ENCODE measurements at places on chromosomes 5 and 9. TPM values are rescaled to one million over a fixed set of nuclear protein-coding genes. Genes with fewer than 3 reads are reported as not detected.

DNA sequence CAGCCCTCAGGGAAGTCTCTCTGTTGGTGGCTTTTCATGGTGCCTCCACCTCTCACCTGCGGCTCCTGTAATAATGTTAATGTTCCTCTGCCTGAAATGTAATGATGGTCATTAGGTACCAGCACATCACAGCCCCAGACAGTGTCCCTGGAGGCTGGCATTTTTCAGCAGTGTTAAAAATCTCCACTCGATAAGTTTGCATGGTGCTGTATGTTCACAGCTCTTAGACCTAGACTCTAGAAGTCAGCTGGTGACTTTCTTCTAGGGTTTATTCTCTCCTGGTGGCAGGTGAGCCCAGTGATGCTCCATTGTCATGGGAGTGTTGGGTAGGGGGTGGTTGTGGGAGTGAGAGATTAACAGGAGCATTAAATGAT, 53.1 kb downstream of the GPR107 start:
- no peak for DNase-seq

The EPB41L4A gene
- 10.2 TPM for total RNA-seq

GRCh38 chr9:27428551-27428950, 95.5 kb upstream of the IFNK start:
- DNase-seq: no peak

DNA sequence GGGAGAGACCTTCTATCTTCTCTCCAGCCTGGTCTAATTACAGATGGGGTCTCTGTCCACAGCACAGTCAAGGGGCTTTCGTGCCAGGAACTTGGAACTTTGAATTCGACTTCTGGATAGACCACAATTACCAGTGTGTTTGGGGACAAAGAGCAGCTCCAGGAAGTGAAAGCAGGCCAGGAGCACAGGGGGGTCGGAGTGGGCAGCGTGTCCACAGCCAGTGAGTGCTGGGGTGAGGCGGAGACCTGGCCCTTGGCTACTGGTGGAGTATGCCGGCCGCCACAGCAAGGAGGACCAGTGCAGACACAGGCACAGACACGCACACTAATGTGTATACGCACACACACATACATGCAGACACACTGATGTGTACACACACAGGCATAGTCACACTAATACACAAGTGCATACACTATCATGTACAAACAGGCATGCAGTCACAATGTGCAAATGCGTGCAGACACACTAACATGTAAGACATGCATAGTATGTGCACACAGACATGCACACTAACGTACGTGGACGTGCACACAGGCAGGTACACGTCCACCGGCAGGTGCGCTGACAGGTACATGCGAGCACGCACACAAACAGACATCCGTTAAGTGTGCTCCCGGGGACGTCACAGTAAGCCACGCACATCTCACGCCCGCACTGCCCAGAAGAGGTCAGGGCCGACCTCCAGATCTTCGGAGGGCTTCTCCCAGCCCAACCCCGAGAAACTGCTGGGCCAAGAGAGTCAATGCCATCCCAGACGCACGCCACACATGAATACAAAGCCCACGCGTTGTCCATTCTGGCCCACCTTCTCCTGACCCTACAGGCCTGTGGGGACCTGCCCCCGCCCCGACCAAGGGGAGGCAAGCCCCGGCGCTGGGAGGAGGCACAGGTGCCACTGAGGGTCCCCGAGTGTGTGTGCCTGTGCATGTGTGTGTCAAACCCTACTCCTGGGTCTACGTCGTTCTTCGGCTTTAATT, 46.5 kb downstream of the NKD2 start:
- DNase-seq: no peak

The DNAH5 gene
- 0.43 TPM for total RNA-seq

The PCDHGA9 gene
- 1.6 TPM for total RNA-seq

Data from left colon (tissue), 2 donors.